ENCODE measurements at places on chromosomes 16 and 17.

DNA sequence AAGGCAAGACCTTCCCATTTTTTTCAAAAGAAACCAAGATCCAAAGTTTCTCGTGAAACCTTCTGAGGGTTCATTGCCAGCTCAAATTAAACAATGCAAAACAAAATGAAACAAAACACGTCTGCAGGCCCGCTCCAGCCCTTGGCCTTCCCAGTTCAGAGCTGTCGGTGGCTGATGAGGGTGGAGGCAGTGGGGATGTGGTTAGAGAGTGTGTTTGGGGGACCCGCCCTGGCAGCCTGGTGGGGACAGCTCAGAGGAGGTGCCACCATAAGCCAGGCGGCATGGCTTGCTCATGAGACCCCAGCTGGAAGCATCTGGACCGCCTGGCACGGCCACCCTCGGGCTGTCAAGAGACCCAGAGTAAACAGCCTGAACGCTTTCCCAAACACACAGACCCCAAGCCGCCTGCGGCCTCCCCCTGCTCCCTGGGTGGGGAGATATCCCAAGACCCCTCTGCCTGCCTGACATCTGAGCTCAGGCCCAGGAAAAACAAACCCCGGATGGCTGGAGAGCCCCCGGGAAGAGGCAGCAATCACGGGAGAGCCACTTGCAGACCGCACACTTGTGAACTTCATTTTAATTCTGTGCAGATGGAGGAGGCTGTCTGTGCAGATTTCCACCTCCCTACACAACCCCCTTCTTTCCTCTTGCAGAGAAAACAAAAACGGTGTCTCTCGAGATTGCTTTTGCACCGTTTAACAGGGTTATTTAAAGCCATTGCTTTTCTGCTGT is 35.4 kb upstream of the LITAF start:
- DNase-seq: peak; percentile 77

DNA sequence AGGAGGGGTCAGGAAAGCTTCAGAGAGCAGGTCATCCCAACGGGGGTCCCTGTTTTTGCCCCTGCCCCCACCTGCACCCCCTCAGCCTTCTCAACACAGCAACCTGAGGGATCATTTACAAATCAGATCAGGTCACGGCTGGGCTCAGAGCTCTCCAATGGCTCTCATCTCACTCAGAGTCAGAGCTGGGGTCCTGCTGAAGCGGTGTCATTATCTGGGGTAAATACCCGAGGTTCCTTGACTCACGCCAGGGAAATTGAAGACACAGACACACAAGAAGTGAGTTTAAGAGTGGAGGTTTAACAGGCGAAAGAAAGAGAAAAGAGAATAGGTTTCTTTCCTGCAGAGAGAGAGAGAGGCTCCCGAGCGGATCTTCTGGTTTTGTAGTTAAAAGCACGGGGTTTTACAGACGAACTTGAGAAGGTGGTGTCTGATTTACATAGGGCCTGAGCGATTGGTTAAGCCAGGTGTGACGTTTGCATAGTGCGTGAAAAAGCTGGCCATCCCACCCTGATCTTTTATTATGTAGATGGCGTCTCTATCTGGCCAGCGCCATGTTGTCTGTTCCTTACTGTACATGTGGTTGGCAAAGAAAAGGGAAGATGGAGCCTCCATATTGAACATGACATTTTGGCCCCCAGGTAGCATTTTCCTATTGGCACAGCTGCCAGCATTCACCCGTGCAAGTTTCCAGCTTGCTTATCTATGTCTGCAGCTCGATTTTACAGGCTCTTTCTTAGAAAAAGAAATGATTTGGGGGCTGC is 51.4 kb downstream of the WSB1 start:
- DNase-seq: no peak

DNA sequence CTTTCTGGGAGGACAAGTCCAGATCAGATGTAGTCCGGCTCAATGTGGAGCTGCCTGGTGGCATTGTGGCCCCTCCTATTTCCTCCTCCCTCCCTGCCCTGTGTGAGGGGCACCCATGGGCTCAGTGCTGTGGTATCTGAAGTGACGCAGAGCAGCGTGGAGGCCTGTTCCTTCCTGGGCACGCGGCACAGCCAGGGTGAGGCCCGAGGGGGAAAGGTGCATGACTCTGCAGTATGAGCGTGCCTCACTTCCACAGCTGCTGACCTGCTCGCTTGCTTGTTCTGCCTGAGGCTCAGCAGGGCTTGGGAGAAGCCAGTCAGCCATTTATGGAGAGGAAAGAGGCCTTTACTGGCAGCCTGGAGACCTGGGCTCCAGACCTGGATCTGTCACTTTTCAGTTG is 11.7 kb downstream of the TMEM238L start:
- DNase-seq: no peak

- no peak for DNase-seq
These were observed 477 bp downstream of the CFAP20 start for GRCh38 chr16:58128711-58129096.

DNA sequence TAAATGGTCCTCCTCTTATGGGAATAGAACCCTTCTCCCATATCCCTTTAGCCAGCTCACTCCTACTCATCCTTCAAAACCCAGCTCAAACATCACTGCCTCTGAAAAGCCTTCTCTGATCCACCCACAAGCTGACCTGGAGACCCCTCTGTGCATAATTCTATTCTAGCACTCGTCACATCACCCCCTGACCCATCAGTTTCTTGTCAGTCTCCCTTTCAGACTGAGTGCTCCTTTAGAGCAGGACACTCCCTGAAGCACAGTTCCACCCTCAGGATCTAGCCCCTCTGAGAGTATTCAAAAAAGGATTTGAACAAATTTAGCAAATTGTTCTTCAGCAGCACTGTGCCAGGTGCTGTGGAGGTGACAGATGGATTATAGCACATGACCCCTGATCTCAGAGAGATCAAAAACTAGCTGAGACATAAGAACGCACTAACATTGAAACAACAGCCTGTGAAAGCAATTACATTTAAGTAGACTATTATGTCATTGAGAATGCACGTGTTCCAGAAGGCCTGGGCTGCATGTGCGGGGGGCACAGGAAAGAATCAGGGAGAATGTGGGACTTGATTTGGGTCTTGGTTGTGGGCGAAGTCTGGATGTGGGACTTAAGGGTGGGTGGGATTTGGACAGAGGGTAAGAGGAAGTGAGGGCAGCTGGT is 43.5 kb downstream of the MRPS23 start:
- DNase-seq: no peak
